ENCODE measurements at places on chromosomes 5 and 9.

GRCh38 chr9:129458155-129458661 lies 162.7 kb downstream of the C9orf50 start:
- H3K27ac ChIP-seq: peak overlapping the region; percentile 78
- H3K27me3 ChIP-seq: no peaks in the 10 kb centered on the region
- no peak for DNase-seq
- no peak overlapping the region for H3K4me3 ChIP-seq
- no peaks in the 10 kb centered on the region for H3K36me3 ChIP-seq

DNA sequence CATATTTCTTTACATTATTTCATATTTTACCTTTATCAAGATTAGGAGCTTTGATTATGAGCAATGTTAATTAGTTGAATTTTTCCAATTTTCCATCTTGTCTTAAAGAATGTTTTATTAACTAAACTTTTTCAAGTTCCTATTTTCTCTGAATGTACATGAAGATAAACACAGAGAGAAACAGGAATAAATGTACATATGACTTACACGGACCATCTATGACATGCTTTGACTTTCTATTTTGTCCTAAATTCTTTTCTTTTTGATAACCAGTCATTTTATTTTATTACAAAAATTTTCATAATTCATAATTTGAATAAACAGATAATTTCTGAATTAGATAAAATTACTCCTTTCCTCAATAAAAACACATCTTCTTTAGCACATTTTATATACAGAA lies 1038.8 kb upstream of the ARRDC3 start:
- DNase-seq: no peak
- H3K27me3 ChIP-seq: no peaks in the 10 kb centered on the region
- H3K27ac ChIP-seq: no peak overlapping the region
- H3K36me3 ChIP-seq: no peaks in the 10 kb centered on the region

DNA sequence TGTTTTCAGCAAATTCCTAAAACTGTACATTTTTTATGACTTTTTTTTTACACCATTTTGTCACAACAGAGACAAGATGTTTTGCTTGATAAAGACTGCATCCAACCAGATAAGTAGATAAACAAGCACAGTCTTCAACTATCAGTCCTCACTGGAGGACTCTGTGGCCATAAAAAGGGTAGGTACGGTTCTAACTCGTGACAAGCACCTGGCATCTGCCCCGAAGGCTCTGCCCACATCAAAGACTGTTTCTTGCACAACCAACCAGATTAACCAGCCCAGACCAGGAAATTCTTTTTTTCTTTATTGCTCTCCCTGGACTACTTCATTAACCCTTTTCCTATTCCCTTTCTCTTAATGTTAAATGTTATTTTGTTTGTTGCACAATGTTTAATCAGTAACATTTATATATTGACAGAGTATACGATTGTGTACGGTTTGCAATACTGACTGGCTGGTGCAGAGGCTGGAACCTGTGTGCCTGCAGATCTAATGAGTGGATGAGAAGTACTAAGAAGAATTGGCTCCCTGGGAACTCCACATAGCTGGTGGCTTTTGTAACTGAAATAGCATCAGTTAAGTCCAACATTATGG lies 74.1 kb downstream of the SERINC5 start:
- peak overlapping the region; percentile 78 for H3K27ac ChIP-seq
- no peak overlapping the region for H3K4me3 ChIP-seq
- H3K36me3 ChIP-seq: no peaks in the 10 kb centered on the region
- H3K4me1 ChIP-seq: peaks cover 49% of the 10 kb centered on the region
- DNase-seq: peak; percentile 73
- H3K27me3 ChIP-seq: no peaks in the 10 kb centered on the region

DNA sequence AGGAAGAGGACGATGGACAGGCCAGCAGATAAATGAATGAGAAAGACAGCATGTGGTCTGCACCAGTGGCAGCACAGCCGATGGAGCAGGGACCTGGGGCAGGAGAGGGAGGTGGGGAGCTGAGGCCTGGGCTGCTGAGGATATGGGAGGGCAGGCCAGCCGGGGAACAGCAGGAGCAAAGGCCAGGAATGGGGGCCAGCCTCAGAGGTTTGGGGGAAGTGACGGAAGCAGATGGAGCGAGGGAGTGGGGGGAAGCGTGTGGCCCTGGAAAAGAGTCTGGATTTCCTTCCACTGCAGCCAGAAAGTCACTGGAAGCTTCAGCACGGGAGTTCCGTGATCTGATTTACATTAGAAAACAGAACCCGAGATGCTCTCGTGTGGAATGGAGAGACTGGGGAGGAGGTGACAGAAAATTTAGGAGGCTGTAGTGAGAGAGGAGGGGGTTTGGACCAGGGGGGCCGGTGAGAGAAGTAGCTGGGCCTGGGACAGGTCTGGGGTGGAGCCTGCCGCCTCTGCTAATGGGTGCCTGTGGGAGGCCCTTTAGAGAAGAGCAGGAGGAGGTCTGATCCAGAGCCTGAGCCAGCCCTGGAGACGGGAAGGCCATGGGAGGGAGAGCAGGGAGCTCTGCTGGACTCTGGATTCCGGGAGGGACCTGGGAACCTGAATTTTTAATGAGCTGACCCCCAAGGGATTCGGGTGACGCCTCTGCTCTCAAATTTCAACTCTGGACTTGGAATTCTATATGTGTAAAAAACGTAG lies 65.4 kb downstream of the TSPAN17 start:
- no peaks in the 10 kb centered on the region for H3K36me3 ChIP-seq
- no peaks in the 10 kb centered on the region for H3K4me1 ChIP-seq
- peaks cover 6% of the 10 kb centered on the region for H3K27me3 ChIP-seq

DNA sequence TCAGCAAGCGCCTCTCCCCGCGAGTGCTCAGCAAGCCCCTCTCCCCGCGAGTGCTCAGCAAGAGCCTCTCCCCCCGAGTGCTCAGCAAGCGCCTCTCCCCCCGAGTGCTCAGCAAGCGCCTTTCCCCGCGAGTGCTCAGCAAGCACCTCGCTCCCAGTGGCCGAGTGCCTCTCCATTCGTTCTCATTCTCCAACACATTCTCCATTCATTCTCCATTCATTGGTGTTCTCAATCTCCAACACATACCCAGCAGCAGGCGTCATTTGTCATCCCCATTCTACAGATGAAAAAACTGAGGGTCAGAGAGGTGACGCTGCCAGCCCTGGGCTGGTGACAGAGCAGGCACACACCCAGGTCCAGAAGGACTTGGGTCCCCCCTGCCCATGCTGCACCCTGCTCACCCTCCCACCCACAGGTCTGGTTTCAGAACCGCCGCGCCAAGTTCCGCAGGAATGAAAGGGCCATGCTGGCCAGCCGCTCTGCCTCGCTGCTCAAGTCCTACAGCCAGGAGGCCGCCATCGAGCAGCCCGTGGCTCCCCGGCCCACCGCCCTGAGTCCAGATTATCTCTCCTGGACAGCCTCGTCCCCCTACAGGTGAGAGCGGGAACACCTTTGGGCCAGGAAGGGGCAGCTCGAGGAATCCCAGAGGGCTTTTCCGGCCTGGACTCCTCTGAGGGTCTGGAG lies 32.5 kb downstream of the PTGES start:
- H3K4me3 ChIP-seq: no peak overlapping the region
- H3K27me3 ChIP-seq: no peaks in the 10 kb centered on the region
- H3K4me1 ChIP-seq: no peaks in the 10 kb centered on the region
- H3K36me3 ChIP-seq: no peaks in the 10 kb centered on the region
- no peak for DNase-seq

DNA sequence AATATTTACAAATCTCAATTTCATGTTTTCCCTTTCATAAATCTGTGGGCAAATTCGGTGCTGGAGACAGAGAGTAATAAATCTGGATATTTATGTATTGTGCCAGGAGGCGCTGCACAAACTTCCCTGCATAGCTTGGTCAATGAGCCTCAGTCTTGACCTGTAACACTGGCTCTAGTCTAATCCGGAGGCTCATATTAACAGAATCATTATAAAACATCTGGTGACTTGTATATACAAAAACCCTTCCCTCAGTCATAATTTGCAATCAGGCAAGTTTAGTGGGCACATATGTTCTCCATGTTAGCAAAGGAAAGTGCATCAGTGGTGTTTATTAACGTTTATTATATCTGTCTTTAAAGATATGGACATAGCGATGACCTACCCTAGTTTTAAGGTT lies 104.0 kb upstream of the BNC2 start:
- H3K36me3 ChIP-seq: no peaks in the 10 kb centered on the region
- no peak overlapping the region for H3K4me3 ChIP-seq
- no peak for DNase-seq
- no peaks in the 10 kb centered on the region for H3K4me1 ChIP-seq
- no peaks in the 10 kb centered on the region for H3K27me3 ChIP-seq
